ENCODE measurements at places on chromosomes 1 and 21.

DNA sequence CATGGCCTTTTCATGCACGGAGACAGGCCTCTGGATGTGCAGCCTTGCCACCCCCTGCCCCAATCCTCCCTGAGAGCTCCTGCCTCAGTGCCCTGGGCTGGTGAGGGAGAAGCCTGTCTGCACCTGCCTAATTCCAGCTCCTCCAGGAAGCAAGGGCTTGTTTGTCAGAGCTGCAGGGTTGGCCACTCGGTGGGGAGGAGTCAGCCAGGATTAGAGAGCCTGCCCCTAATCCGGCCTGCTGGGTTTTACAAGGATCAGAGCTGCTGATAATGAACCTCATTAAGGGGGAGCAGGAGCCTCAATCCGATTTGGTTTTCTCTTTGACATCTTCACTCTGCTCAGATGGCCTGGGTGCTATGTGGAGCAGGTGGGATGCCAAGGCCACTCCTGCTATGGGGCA, 31.9 kb upstream of the LHX4 start:
- no peak for DNase-seq

DNA sequence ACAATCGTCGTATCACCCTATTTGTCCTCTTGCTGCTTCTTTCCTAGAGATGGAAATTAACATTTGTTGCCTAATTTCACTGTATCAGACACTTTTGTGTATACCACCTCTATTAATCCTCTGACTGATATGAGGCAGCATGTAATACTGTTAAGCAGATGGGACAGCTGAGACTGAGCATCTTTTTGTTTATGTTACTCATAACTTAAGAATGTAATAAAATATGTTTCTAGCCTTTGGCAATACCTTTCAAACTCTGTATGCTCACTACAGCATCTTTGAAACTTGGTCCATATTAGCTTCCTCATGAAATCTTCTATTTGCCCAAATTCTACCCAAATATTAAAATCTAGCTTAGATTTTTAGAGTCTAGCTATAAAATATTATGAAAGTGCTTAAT, 2.3 kb downstream of the OR14K1 start:
- peak; percentile 15 for DNase-seq

- no peak for DNase-seq
Measured at GRCh38 chr1:112517231-112517630, 8.5 kb downstream of the WNT2B start.

DNA sequence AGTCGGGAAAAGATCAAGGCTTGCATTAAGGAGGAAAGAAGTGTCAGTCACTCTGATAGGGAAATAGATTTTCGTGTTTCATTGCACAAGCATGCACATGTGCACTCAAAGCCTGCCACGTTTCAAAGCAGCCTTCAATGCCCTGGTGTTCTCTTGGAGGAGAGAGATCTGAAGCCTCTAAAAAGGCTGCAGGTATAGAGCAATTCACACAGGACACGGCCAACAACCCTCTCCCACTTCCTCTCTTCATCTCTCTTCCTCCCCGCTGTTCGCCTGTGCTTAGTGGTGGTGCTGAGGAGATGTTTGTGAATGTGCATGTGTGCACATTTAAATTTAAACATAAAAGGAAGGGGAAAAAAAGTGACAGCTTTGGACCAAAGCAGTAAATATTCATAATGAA, 117.7 kb downstream of the NUF2 start:
- DNase-seq = no peak

GRCh38 chr1:9362488-9362887, 69.8 kb downstream of the SPSB1 start:
- no peak for DNase-seq

GRCh38 chr21:29436143-29436542, 137.4 kb downstream of the BACH1 start:
- DNase-seq = no peak

DNA sequence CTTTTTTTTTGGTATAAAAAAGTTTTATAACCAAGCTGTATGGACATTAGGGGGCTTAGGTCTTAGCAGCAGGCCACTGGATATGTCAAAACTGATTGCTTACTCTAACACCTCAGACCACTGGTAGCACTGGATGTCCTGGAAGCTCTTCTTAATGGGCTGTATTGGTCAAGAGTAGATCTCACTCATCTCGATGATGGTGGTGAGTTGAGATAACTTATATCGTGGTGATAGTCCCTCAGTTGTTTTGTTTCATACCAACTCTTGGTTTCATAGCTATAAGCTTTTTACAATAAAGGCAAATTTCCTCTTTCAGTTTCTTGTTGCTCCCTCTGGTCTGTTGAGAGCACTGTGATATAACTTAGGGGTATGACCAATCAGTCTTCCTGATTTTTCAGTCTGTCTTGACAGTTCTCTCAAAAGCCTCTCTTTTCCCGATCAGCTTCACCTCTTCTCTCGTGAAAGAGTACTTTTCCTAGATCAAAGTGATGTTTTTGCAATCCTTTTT, 9.7 kb upstream of the AGO1 start:
- DNase-seq = no peak

Data from COLO829 (cell line).